ENCODE measurements at places on chromosomes 1 and 21.

- no peak for DNase-seq
These were observed 39.5 kb downstream of the EPHB2 start for GRCh38 chr1:22749919-22750684.

DNA sequence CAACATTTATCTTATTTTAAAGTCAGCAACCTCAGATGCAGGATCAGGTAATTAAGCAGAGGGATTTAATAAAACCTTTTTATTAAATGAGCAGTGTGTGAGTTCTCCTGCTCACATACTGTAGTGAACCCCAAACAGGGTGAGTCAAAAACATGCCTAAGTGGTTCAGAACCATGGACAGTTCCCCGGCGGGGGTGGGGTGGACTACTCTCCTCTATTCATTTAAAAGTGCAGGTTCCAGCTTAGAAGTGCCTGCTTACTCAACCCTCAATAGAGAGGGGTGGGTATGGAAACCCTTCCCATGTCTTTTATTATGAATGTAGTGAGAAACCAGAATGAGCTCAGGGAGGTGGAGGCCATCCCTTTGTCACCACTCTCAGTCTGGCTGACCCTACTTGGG is 397.9 kb downstream of the HHAT start:
- no peak for DNase-seq

DNA sequence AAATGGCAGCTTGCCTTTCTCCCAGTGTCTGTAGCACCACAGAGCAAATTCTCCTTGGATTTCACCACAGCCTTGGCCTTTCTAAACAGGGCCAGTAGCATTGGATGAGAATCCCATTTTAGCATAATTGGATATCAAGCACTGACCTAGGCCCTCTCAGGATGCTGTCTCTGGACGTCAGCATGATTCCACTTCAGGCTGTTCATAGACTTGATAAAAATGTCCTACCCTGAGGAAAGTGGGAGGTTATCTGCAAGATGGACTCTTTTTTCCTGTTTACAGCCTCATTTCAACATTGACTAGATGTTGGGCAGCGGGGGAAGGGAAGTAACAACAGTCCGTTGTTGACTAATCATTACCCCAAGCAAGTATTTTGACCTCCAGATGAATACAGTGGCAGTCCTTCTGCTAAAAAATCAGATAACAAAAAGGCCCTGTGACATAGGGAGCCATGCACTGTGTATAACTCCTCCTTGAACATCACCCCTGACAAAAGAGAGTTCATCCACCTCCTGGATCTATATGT is 5.2 kb downstream of the NPL start:
- DNase-seq = no peak

DNA sequence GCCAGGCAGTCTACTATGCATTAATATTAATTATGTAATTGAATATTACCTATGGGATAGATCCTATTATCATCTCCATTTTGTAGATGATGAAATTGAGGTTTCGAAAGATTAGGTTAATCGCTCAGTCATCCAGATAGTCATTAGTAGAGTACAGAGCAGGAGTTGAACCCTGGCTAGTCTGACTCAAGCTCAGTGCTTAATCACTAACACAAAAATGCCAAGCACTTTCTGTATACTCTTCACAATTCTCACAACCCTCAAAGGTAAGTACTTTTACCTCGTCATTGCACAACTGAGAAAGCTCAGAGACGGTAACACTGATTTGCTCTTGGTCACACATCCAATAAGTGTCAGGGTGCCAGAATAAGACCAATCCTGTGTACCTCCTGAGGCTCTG is 280.2 kb upstream of the PLXNA2 start:
- DNase-seq = no peak

GRCh38 chr1:223056802-223057201 is 86.2 kb downstream of the TLR5 start:
- no peak for DNase-seq

DNA sequence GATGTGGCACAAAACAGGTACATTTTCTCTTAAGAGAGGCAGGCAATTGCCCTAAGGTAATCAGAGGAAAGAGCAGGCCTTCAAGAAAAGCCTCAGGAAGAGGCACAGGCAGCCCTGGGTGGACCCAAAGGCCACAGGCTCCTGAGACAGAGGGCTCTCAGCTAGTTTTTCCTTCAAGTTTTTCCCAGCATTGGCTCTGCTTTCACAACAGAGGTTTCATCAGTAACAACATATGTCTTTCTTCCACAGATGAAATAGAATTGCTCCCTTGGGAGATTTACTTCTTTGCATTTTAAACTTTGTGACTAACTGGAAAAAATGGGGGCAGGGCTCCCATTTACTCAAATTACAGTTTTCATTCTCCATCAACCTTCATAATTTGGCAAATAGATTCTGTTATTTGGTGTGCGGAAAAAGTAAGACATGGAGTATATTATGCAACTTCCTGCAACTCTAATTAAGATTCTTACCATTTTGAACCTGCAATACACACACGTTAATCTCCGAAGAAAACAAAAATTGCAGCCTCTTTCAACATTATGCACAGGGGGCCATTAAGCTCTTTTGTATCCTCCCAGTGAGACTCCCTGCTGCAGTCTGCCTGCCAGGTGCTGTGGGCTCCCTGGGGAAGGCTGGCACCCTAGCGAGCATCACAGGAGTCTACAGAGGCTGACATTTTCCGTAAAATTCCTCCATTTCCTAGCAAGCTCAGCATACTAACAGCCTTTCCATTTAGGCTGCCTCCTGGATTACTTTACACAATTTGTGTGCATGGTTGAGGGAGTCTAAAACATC is 282.3 kb downstream of the USH2A start:
- no peak for DNase-seq

GRCh38 chr1:10553118-10553517 is 78.4 kb downstream of the PEX14 start:
- DNase-seq = no peak

- no peak for DNase-seq
These were observed 43.2 kb downstream of the GJA5 start for GRCh38 chr1:147717051-147717705.
